ENCODE measurements at places on chromosomes 3 and 15. TPM values are rescaled to one million over a fixed set of nuclear protein-coding genes. Genes with fewer than 3 reads are reported as not detected.

DNA sequence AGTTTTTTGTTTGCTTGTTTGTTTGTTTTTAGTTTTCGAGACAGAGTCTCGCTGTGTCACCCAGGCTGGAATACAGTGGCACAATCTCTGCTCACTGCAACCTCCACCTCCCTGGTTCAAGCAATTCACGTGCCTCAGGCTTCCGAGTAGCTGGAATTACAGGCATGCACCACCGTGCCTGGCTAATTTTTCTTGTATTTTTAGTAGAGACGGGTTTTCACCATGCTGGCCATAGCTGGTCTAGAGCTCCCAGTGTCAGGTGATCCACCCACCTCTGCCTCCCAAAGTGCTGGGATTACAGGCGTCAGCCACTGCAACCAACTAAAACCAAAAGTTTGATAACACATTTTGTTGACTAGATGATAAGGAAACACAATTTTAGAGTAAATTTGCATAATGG is 372.7 kb downstream of the FGF12 start:
- no peaks in the 10 kb centered on the region for H3K36me3 ChIP-seq
- H3K4me3 ChIP-seq = no peak overlapping the region
- H3K27ac ChIP-seq = no peak overlapping the region
- no peaks in the 10 kb centered on the region for H3K4me1 ChIP-seq
- DNase-seq = no peak

GRCh38 chr3:159866201-159866746 is 122.4 kb upstream of the IL12A start:
- H3K27me3 ChIP-seq = no peaks in the 10 kb centered on the region
- no peak for DNase-seq
- no peak overlapping the region for H3K27ac ChIP-seq
- H3K4me3 ChIP-seq = no peak overlapping the region
- no peaks in the 10 kb centered on the region for H3K4me1 ChIP-seq

DNA sequence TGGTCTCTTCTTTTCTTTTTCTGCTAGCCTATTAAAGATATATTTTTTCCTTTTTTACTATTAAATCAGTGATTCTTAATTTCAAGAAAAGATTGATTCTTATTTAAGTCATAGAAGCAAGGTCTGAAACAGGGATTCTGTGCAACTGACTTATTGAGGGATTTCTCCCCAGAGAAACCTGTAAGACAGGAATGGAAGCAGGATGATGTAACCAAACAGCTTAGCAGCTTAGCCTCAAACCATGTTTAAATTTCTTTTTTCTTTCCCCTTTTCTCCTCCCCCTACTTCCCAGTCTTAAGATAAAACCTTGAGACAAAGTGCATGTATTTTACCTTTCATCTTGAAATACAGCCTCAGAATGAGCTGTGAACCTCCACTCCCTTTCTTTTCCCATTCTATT is 322.8 kb downstream of the NEK10 start:
- H3K27ac ChIP-seq = no peak overlapping the region
- no peak overlapping the region for H3K4me3 ChIP-seq
- no peak for DNase-seq
- H3K4me1 ChIP-seq = no peaks in the 10 kb centered on the region
- no peaks in the 10 kb centered on the region for H3K36me3 ChIP-seq
- H3K27me3 ChIP-seq = no peaks in the 10 kb centered on the region

DNA sequence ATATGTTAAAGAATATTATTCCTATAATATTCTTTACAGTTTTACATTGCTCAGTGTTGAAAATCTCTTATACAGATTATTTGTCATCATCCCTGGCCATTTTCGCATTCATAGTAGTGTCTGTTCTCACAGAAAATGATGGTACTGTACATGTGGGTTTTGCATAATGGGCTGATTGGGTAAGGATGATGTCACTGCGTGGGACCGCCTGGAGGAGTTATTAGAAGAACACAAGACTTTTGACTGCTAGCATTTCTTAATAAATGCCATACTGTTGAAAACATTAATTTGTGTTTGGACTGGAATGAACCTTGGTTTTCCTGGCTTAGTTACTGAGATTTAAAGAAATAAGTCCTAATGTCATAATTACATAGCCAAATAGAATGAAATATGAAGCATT is 20.3 kb downstream of the LRCH3 start:
- no peak overlapping the region for H3K4me3 ChIP-seq
- no peak for DNase-seq
- no peaks in the 10 kb centered on the region for H3K36me3 ChIP-seq
- H3K4me1 ChIP-seq = peaks cover 10% of the 10 kb centered on the region
- no peaks in the 10 kb centered on the region for H3K27me3 ChIP-seq

TTC21A gene
- total RNA-seq = 12.1 TPM

ATP10A gene
- total RNA-seq = 15.1 TPM

- no peak for DNase-seq
- H3K4me3 ChIP-seq = peak overlapping the region; percentile 68
- H3K27me3 ChIP-seq = no peaks in the 10 kb centered on the region
- no peak overlapping the region for H3K27ac ChIP-seq
- no peaks in the 10 kb centered on the region for H3K36me3 ChIP-seq
These were observed 1.6 kb downstream of the RAB8B start for GRCh38 chr15:63190769-63191649.

- H3K4me1 ChIP-seq = no peaks in the 10 kb centered on the region
- no peaks in the 10 kb centered on the region for H3K36me3 ChIP-seq
- no peak overlapping the region for H3K4me3 ChIP-seq
- no peaks in the 10 kb centered on the region for H3K27me3 ChIP-seq
These were observed 55.5 kb downstream of the BSN start for GRCh38 chr3:49609815-49610214.

UTS2B gene
- total RNA-seq = 0.67 TPM

GRCh38 chr15:39685999-39686613 is 96.5 kb downstream of the FSIP1 start:
- no peak overlapping the region for H3K27ac ChIP-seq
- peak; percentile 38 for DNase-seq
- H3K36me3 ChIP-seq = no peaks in the 10 kb centered on the region
- no peak overlapping the region for H3K4me3 ChIP-seq
- no peaks in the 10 kb centered on the region for H3K27me3 ChIP-seq
- no peaks in the 10 kb centered on the region for H3K4me1 ChIP-seq

DNA sequence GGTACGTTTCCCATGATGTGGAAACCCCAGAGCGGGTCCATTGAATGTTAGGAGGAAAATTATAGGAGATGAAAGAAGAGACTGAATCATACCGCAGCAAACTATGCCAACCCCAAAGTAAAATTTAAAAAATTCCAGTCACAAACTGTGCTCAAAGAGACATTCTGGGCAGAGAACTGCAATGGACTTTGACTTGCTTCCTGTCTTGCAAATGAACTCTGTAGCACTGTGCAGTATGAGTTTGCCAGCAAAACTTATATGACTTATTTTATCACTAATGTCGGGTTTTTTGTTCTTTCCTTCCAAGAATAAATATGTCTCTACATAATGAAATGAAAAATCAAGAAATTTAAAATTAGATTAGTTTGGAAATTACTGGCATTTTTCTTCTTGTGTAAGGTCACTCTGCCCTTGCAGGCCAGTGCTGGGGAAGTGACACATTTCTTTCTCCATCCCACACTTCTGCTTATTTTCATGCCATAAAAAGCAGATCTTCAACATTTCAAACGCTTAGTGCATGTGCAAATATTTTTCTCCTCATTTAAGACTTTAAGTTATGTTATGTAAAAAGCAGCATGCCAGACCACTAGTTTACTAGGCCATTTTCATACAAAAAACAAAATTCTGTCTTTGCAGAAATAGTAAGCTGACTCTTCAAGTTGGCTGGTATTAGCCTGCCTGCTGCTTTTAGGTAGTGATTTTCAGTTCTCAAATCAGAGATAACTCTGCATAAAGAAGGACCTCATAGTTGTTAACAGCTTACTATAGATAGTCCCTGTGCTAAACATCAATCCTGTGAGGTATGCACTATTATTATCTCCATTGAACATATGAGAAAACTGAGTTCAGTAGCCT is 32.2 kb upstream of the SSR3 start:
- DNase-seq = no peak
- no peak overlapping the region for H3K27ac ChIP-seq
- no peaks in the 10 kb centered on the region for H3K4me1 ChIP-seq
- H3K36me3 ChIP-seq = no peaks in the 10 kb centered on the region
- H3K27me3 ChIP-seq = no peaks in the 10 kb centered on the region

DNA sequence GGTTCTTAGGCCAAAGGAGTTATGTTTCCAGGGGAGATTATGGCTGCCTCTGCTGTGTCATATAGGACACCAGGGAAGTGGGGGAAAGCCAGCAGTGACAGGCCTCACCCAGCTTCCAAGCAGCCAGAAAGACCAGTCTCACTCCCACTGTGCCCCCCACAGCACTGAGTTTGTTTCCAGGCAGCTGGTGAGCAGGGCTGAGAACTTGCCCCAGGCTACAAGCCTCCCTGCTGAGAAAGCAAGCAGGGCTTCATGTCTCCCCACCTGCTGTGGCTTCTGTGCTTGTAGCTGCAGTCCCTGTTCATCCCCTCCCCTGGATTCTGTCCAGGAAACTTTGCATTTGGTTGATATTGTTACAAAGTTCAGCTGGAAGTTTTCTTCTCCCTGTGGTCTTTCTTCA is 376.3 kb downstream of the PDCD6IP start:
- no peaks in the 10 kb centered on the region for H3K36me3 ChIP-seq
- DNase-seq = no peak
- no peak overlapping the region for H3K27ac ChIP-seq
- no peak overlapping the region for H3K4me3 ChIP-seq
- no peaks in the 10 kb centered on the region for H3K27me3 ChIP-seq
- no peaks in the 10 kb centered on the region for H3K4me1 ChIP-seq

- DNase-seq = no peak
- H3K27ac ChIP-seq = no peak overlapping the region
- no peaks in the 10 kb centered on the region for H3K4me1 ChIP-seq
- H3K36me3 ChIP-seq = no peaks in the 10 kb centered on the region
- no peak overlapping the region for H3K4me3 ChIP-seq
These were observed 868.4 kb downstream of the DIPK2A start for GRCh38 chr3:144839991-144840390.

GRCh38 chr3:50435371-50436113 is 67.9 kb downstream of the CACNA2D2 start:
- H3K27ac ChIP-seq = no peak overlapping the region
- H3K36me3 ChIP-seq = no peaks in the 10 kb centered on the region
- no peak overlapping the region for H3K4me3 ChIP-seq
- no peaks in the 10 kb centered on the region for H3K4me1 ChIP-seq
- DNase-seq = no peak
- no peaks in the 10 kb centered on the region for H3K27me3 ChIP-seq

TRANK1 gene
- total RNA-seq = 17.4 TPM

PPP1R14D gene
- total RNA-seq = not detected

GRCh38 chr3:33233884-33234283 is 15.3 kb upstream of the SUSD5 start:
- no peaks in the 10 kb centered on the region for H3K36me3 ChIP-seq
- H3K27me3 ChIP-seq = no peaks in the 10 kb centered on the region
- no peak overlapping the region for H3K27ac ChIP-seq

- no peaks in the 10 kb centered on the region for H3K36me3 ChIP-seq
- H3K27me3 ChIP-seq = no peaks in the 10 kb centered on the region
- H3K4me1 ChIP-seq = peaks cover 5% of the 10 kb centered on the region
- peak; percentile 74 for DNase-seq
These were observed 90.2 kb downstream of the ANP32A start for GRCh38 chr15:68730471-68730919.

DNA sequence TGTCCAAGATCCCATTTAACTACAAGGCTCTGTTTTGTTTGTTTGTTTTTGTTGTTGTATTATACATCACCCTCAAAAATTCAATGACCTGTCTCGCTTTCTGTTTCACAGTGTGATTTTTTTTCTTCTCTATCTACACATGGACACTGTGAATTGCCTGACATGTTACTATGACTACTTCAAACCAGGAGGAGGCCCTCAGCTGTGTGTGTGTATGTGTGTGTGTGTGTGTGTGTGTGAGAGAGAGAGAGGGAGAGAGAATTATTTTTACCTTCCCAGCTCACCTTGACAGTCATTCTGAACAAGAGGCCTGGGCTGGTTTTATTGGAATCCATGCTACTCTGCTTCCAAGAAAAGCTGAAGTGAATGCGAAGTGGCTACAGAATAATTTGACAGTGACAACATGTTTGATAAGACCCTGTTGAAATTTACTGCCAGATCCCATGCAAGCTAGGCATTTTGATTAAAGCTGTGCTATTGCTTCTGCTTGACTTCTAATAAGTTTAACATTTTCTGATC is 841.4 kb downstream of the NSUN3 start:
- H3K4me1 ChIP-seq = no peaks in the 10 kb centered on the region
- H3K27me3 ChIP-seq = no peaks in the 10 kb centered on the region
- DNase-seq = no peak
- H3K36me3 ChIP-seq = no peaks in the 10 kb centered on the region
- no peak overlapping the region for H3K4me3 ChIP-seq

SAMMSON gene
- not detected for total RNA-seq

DNA sequence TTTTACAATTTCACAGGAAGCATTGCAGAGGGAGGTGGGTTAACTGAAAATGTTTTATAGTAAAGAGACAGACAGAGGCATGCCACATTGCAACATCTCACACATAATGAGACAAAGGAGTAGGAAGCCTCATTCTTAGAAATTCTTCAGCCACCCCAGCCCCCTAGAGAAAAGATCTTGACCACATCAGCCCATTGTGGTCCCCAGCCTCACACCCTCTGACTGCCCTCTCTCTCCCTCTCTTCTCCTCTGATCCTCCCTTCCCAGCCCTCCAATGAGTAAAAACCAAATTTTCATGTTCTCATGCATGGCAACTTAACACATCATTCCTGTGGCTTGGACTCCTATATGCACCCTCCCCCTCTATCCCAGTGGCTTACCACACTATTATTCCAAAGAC is 174.1 kb downstream of the UACA start:
- DNase-seq = no peak
- H3K4me3 ChIP-seq = no peak overlapping the region
- no peaks in the 10 kb centered on the region for H3K27me3 ChIP-seq
- H3K4me1 ChIP-seq = no peaks in the 10 kb centered on the region
- H3K27ac ChIP-seq = no peak overlapping the region
- H3K36me3 ChIP-seq = no peaks in the 10 kb centered on the region

CEP63 gene
- total RNA-seq = 26.6 TPM

GRCh38 chr15:101495334-101496197 is 6.1 kb upstream of the PCSK6 start:
- H3K36me3 ChIP-seq = no peaks in the 10 kb centered on the region
- no peak for DNase-seq
- peaks cover 26% of the 10 kb centered on the region for H3K27me3 ChIP-seq
- no peaks in the 10 kb centered on the region for H3K4me1 ChIP-seq
- H3K4me3 ChIP-seq = no peak overlapping the region

FGF7 gene
- total RNA-seq = 14.2 TPM

- H3K4me1 ChIP-seq = peaks cover 14% of the 10 kb centered on the region
- no peaks in the 10 kb centered on the region for H3K27me3 ChIP-seq
- H3K36me3 ChIP-seq = no peaks in the 10 kb centered on the region
- peak overlapping the region; percentile 58 for H3K4me3 ChIP-seq
- DNase-seq = peak; percentile 85
These were observed 65.1 kb upstream of the HES1 start for GRCh38 chr3:194070634-194071409.

DNA sequence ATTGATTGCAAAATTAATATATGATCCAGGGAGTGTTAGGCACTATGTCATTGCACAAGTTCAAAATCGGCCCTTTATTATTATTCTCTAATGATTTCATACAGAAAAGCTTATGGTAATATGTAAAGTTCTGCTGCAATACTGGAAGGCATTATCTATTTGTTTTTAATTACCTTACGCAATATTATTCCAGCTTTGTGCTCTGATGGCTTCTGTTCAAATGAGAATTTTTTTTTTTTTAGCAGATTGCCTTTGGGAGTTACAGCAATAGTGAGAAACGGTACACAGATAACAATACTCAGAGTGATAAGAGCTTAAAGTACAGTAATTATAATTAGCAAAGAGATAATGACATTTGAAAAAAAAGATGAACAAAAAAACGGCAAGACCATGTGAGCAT is 602.2 kb upstream of the ALCAM start:
- no peaks in the 10 kb centered on the region for H3K27me3 ChIP-seq
- DNase-seq = no peak
- no peak overlapping the region for H3K4me3 ChIP-seq
- H3K36me3 ChIP-seq = no peaks in the 10 kb centered on the region
- no peak overlapping the region for H3K27ac ChIP-seq
- no peaks in the 10 kb centered on the region for H3K4me1 ChIP-seq

Data from adrenal gland (tissue), 19 donors.